ENCODE measurements at places on chromosomes 5 and 9.

DNA sequence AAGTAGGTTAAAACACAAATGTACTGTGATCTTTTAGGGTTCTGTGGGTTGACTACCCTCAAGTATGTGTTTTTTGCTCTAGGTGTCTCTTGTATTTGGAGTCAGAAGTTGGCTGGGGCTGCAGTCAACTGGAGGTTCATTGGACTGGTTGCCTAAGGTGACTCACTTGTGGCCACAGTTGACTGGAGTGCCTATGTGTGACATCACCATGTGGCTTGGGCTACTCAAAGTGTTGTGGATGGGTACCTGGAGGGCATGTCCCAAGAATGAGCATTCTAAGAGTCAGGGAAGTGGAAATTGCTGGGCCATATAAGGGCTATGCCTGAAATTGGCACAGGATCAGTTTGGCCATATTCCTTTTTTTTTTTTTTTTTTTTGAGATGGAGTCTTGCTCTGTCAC is 27.4 kb downstream of the SNX30 start:
- no peak for DNase-seq

- DNase-seq = no peak
Measured at GRCh38 chr5:82593481-82593880, 315.3 kb upstream of the RPS23 start.

DNA sequence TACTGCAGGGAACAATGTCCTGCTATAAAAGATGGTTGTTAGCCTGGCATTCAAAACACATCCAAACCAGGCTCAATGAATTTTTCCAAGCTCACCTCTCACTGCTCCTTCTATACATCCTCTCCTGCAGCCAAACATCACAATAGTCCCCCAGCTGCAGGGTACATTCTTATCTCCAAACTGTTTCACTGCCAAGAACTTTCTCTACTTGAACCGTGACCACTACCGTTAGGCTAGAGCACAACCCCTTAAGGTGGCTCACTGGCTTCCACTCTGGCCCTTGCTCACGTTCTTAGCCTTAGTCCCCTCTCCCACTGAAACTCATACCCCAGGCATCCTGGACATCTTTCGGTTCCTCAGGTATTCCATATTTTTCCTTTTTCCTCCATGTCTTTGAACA is 29.0 kb upstream of the ANXA6 start:
- no peak for DNase-seq

DNA sequence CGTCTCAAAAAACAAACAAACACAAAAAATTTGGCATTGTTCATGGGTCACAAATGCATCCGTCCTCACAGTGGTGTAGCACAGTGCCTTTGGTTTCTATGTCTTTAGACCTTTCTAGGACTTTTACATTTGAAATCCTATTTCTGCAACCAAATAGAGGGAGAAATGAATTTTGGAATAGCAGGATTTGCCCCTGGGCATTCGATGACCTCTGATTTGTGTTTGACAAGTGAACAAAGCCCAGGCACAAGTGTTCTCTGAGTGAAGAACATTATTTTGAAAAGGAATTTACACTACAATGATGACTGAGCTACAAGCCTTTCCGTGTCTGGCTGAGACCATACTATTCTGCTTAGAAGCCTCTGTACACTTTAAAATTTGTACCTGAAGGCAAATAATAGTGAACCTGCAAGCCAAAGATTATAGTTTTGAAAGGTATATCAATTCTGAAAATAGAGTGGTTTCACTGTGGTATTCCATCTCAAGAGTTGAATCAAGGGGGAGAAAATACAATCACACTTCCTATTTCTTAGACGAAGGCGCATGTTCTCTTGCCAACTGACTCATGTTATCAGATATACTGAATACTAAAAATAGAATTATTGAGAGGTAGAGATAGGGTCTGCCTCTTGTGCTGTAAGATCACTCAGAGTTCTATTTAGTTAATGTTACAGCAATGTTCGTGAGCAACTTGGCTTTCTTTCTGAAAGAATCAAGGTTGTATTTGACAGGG is 297.6 kb downstream of the KDM4C start:
- DNase-seq = no peak

DNA sequence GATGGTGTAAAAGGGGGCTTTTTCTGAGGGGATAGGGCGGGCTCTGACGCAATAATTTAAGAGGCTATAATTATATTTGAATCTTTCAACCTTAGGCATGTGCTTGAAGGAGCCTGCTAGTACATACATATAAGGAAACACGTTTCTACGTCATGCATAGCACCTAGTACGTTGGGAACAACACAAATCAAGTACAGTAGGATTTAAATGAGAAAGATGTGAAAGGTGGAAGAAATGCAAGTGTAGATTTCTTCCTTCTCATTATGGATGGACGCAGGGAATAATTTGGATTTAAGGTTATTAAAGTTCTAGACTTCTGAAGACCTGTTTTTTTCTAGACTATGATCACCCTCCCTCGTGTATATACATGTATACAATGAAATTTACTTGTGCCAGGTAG is 927 bp upstream of the CDO1 start:
- DNase-seq = no peak

GRCh38 chr9:133533857-133534256 is 647 bp upstream of the ADAMTSL2 start:
- DNase-seq = no peak

DNA sequence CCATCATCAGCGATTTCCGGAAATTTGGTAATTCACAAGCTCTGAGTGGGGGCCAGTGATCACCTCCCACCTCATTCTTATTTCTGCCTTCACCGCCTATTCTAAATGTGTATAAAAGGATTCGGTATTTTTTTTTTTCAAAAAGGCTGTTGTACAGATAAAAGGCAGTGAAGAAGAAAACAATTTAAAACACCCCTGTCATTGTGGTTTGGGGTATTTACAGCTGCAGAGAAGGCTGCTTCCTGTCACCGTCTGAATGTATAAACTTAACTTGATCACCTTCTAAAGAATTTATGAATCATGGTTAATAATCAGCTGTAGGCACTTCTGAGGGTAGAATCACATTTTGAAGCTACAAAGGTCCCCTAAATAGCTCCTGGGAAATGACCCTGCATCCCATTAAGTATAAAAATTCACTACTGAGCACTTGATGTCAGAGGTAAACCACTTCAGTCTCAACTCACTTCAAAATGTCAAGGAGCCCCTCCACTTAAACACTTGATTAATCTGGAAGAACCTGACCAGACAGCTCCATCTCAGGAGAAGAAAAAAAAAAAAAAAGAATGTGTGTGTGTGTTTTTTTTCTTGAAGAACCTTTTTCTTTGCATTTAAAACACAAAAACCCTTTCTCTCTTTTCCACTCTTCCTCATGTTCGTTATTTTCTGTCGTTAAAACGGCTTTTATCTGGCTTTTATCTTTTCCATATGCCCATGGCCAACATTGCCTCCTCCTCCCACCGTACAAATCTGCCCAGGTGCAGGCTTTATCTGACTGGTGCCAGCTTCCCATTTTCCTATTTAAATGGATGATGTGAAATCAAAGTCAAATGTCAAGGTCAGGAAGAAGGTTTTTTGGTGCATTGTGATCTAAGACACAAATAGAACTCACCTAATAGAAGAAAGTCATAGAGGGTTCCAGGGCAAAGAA is 291.2 kb downstream of the IRX1 start:
- DNase-seq = no peak

DNA sequence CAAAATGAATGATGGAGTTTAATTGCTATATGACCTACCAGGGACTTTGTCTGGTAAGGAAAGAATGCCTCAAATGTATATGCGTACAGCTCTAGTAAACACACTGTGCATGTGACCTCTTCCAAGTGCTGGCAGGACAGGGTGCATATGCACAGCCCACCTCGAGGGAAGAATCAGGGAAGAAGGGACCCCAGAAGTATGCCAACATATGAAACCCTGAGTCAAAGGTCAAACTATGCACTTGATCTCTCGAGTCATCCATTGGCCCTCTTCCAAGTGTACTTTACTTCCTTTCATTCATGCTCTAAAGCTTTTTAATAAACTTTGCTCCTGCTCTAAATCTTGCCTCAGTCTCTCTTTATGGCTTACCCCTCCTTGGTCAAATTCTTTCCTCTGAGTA is 804.6 kb upstream of the COX7C start:
- DNase-seq = no peak

DNA sequence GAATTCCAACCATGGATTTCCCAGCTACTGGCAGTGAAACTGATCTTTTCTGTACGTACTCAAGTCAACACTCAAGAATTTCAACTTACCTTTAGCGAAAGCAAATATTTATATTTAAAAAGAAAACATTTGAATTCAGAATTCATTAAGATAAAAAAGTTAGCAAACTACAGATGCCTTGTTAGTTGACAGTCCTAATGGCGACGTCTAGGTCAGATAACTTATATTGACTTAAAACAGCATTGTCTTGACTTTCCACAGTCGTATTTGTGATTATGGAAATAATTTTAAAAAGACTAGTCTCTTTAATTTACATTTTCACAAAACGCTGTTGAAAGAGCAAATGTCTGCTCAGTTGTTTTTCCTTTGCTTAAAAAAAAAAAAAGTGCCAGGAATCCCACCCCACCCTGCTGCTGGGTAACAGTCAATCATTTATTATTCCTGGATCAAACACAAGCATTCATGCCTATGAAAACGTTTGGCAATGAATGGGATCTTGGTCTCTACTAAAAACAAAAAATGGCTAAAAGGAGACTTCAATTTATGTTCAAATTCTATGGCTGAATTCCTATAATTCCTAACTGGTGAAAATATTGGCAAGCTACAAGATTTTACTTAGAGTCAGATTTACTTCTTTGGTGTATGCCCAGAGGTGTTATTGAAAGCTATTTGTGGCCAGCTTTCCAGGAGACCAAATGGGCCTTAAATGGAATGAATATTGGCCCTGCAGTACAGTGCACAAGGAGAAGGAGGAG is 22.0 kb downstream of the OR2S2 start:
- DNase-seq = no peak

DNA sequence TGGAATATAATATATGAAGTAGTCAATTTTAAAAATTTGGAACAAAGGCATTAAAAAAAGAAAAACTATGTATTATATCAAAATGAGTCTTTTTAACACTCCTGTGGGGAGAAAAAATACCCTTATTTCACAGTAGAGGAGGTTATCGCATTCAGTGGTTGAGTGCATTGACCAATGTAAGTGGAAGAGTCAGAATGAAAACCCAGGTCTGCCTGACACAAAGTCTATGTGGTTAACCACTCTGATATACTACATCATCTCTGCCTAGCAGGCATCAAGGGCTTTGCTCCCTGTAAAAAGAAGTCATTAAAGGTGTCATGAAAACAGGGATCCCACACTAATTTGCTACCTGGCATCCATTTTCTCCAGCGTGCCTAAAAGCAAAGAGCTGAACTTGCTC is 417.2 kb upstream of the C9orf72 start:
- DNase-seq = no peak

DNA sequence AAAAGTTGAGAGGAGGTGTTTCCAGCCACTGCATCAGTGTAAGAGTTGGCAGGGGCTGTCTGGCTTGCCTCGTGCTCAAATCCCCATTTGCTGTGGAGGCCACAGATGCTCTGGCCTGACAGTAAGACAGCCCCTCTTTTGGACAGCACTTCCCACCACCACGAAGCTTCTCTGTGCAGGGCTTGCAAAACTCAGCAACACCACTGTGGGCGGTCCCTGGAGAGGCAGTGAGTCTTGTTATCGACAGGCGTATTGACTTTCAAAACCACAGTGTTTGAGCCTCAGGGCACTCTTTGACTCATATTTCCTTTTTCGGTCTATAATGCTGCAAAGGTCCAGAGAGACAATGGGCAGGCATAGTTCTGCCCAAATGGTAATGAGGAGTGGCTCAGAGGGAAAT is 539.5 kb downstream of the EBF1 start:
- no peak for DNase-seq

GRCh38 chr5:124309241-124309980 is 437.0 kb downstream of the ZNF608 start:
- DNase-seq = no peak

GRCh38 chr5:148020257-148020988 is 43.4 kb upstream of the SPINK5 start:
- no peak for DNase-seq

DNA sequence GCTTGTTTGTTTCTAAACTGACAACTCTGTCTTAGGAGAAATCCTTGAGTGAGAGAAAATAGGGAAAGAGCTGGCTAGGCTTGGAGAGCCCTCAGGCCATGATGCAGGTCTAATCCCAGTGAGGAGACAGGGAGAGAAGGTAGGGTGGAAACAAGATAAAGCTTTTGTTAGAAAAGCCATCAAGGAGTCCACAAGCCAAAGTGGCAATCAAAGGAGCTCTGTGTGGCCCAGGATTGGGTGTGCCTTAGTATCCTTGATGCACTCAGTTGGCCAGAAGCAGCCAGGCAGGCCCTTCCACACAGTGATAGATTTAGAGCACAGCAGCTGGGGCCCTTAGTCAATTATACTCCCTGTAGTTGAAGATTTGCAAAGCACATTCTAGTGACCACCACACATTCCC is 73.9 kb downstream of the ALDH7A1 start:
- DNase-seq = no peak

DNA sequence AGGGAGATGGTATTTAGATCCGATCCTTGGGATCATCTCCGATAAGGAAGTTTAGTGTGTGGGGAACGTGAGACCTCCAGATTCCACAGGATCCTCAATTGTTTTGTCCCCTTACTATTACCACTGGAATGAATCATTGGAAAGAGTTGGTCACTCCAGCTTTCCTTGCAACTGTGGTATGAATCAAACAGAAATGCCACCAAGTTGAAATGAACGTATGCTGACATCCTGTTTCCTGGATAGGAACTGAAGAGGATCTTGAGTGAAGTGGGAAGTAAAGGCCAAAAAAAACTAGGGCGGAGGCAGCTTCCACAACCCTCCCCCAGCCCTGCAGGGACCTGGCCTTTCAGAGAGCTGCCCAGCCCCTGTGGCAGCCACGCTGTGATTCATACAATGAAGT is 23.9 kb downstream of the IRX1 start:
- no peak for DNase-seq

GRCh38 chr5:34959323-34959722 is 30.0 kb downstream of the DNAJC21 start:
- DNase-seq = no peak

DNA sequence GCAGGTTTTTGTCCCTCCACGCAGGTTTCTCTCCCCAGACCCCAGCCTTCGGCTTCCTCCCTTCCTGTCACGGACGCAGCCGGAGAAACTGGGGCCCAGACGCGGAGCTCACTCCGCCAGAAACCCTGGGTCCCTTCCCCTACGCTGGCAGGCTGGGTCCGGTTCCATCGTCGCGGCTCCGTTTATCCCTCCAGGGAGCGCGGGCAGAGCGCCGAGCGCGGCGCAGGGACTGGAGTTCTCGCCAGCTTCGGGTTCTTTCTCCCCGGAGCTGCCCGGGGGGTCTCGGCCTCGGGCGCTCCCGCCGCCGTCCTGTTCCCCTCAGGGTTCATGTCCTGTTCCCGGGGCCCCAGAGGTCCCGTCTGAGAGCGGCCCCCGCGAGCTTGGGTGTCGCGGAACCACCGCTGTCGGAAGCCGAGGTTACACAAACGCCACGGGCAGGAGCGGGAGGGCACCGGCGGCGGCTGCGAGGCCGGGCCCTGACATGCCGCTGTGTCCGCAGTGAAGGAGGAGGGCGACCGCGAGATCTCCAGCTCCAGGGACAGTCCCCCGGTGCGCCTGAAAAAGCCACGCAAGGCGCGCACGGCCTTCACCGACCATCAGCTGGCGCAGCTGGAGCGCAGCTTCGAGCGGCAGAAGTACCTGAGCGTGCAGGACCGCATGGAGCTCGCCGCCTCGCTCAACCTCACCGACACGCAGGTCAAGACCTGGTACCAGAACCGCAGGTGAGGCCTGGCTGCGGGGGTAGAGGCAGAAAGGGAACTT is 4.6 kb downstream of the BARHL1 start:
- DNase-seq = no peak
